Left forelimb (tissue), 1 donor: ENCODE measurements at places on chromosomes 2 and 18.
A peak's percentile ranks its signal among the peaks of the same experiment; 100 is the strongest.

GRCh38 chr2:68083346-68083745, 20.5 kb upstream of the C1D start:
- DNase-seq = no peak

GRCh38 chr2:157170299-157170698, 87.2 kb upstream of the GALNT5 start:
- DNase-seq = no peak

DNA sequence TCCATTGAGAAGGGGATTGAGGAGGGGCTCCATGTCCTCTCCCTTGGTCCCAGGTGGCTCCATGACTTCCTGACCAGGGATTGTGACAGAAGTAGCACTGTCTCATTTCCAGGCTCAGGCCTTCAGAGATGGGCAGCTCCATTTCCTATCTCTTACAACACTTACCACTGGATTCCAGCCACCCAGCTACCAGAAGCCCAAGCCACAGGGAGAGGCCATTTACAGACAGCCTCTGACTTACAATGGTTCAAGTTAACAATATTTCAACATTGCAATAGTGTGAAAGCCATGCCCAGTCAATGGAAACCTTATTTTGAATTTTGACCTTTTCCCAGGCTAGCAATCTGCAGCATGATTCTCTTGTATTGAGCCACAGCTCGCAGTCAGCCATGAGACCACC, 164.9 kb upstream of the AGAP1 start:
- no peak for DNase-seq

DNA sequence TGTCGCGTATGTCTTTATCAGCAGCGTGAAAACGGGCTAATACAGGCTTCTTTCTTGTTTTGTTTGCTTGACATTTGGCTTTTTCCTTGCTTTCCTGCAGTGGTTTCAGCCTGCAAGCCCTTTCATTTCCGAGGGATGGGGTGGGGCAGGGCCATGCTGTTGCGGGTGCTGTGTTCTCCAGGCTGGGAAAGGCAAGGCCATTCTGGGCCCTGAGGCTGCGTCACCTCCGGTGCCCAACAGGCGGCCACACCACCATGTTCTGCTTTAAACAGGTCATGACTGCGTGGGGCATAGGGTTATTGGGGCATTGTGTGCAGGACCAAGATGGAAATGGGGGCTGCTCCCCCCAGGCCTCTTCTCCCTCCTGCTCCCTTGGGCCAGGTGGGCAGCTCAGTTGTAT, 38.6 kb upstream of the PLB1 start:
- no peak for DNase-seq

DNA sequence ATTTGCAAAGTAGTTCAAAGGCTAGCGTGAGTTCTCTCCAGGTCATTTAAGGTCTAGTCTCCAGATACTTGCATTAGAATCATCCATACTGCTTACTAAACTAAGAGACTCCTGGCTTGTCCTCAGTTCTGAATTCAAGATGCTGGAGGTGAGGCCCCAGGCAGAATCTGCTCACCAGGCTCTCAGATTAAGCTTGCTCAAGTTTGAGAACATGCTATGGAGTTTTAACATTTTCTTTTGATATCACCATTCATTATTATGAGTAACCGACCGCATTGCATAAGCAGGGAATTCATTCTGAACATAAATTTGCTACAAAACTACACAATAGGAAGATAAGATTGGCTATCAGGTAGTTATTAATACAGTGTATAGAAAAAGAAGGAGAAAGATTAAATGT, 409.7 kb upstream of the FANCL start:
- no peak for DNase-seq

GRCh38 chr2:221415789-221416188, 156.3 kb downstream of the EPHA4 start:
- DNase-seq = no peak

DNA sequence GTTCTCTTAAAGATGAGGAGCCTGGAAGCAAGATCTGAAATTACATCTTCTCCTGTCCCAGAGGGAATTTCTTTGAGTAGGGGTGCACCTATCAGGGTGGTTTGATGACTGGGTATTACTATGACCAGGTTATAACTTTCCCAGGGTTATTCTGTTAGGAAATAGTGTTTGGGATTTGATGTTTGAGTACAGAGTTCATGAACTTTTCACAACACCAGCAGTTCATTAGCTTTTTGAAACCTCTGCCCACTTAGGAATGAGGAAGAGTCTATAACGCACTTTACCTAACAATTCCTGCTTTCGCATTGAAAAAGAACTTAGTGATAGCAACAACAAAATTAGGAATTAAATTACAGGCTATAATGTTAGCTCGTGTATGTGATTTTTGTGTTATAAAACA, 58.6 kb downstream of the ALMS1 start:
- DNase-seq = no peak

DNA sequence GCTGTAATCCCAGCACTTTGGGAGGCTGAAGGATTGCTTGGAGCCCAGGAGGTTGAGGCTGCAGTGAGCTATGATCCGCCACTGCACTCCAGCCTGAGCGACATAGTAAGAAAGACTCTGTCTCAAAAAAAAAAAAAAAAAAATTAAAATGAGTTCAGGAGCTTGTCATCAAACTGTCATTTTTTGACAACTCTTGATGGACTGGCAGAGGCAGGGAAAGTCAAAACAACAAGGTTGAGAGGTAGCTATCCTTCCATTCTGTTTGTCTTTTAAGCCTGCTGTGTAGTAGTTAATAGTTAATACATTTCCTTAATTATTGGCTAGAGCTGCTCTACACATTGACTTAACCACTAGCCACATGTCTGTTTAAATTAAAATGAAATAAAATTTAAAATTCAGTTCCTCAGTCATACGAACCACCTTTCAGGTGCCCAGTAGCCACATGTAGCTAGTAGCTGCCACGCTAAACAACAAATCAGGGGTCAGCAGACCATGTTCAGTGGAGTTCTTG, 22.7 kb downstream of the DPYSL5 start:
- DNase-seq = no peak

GRCh38 chr2:152620208-152620607, 97.1 kb downstream of the PRPF40A start:
- no peak for DNase-seq

- DNase-seq = no peak
These were observed 319.9 kb downstream of the DYSF start for GRCh38 chr2:71773218-71773617.

GRCh38 chr2:224946895-224947294, 95.4 kb downstream of the DOCK10 start:
- DNase-seq = no peak

- DNase-seq = no peak
These were observed 776.8 kb upstream of the ACVR2A start for GRCh38 chr2:147068071-147068470.

GRCh38 chr2:187034434-187034833, 185.5 kb upstream of the ZSWIM2 start:
- no peak for DNase-seq

- DNase-seq = no peak
These were observed 82.9 kb downstream of the MSH2 start for GRCh38 chr2:47485751-47486300.

GRCh38 chr2:236863729-236864126, 222.0 kb upstream of the COPS8 start:
- DNase-seq = no peak

- DNase-seq = no peak
These were observed 78.5 kb upstream of the STK17B start for GRCh38 chr2:196249860-196250259.

- no peak for DNase-seq
These were observed 11.2 kb downstream of the CFAP210 start for GRCh38 chr2:169683054-169683424.

DNA sequence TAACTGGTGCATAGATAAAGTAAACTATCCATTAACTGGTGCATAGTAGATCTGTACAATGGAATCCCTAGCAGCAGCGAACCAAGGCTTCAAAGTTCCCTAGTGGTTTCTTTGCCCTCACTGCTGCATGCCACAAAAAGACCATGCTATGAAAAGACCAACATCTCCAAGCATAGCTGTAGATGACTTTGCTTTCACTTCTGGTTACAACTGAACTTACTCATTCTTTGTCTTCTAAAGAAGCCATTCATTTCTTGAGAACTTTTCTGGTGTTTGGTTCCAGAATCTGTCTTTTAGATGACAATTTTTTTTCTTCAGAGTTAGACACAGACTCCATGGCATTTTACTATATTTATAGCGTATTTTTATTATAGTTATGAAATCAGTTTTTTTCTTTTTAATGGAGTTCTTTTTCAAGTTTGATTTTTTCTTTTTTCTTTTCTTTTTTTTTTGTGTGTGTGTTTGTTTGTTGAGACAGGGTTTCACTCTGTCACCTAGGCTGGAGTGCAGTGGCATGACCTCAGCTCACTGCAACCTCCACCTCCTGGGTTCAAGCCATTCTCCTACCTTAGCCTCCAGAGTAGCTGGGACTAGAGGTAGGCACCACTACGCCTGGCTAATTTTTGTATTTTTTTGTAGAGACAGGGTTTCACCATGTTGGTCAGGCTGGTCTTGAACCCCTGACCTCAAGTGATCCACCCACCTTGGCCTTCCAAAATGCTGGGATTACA, 63.6 kb downstream of the SLC35F5 start:
- DNase-seq = no peak

DNA sequence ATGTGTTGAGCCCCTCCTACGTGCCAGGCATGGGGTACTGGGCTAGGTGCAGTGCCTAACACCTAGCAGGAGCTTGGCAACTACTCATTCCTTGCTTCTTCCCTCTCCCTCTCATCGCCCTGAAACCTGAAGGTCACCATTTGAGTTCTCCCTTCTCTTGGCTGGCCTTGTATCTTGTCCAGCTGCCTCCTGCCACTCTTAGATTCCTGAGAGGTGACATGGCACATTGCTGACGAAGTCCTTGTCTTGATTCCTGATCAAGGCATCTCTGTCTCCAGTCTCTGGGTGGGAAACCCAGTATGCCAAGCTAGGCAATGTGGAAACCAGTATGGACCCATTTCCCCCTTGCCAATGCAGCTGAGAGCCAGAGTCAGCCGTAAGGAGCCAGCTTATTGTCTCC, 9.0 kb upstream of the EFR3B start:
- no peak for DNase-seq

GRCh38 chr2:156405586-156405985, 30.6 kb upstream of the GPD2 start:
- DNase-seq = no peak

DNA sequence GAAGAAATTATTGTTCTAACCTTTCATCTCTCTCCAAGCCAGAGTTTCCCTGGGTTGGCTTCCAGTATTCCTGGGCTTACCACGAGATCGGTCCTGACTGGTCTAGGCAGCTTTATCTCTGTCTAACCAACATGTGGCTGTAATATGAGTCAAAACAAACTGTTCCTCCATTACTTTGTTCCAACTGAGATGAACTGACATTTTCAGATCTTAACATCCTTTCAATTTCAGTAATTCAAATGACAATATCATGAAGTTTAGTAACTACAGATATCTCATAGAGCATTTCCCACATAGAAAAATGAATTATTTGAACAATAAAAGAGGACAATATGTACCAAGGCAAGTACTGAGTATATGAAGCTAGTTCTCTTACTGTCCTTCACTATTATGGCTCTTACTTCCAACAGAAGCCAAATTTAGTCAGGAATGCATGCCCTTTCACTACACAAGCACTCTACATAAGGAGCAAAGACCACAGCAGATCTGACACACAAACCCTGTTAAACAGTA, 15.5 kb downstream of the SLC25A12 start:
- DNase-seq = no peak

- no peak for DNase-seq
These were observed 168.5 kb downstream of the DPP4 start for GRCh38 chr2:161905389-161906046.

DNA sequence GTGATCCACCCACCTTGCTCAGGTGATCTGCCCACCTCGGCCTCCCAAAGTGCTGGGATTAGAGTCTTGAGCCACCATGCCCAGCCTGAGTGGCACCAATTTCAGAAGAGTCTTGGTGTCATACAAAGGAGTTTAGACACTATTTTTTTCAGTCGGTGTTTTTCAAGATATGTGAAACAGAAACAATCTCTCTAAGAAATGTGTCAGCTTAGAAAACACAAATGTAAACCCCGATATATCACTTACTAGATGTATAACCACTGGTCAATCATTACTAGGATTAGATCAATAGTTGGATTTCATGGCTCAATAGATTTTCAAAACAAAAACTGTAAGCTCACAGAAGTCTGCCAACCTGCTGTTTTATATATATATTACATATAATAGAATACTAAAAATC, 67.2 kb upstream of the FRZB start:
- no peak for DNase-seq

DNA sequence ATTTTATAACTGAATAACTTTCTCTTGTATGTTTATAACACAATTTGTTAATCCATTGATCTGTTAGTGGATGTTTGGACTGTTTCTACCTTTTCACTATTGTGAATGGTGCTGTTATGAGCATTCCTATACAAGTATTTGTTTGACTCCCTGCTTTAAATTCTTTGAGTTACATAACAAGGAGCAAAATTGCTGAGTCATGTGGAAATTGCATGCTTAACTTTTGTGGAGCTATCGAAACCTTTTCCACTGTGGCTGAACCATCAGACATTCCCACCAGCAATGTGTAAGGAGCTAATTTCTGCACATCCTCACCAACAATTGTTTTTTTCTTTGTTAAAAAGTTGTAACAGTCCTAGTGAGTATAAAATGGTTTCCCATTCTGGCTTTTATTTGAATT, 415.5 kb downstream of the CBLN2 start:
- no peak for DNase-seq

GRCh38 chr2:26298638-26299393, 47.1 kb upstream of the SELENOI start:
- DNase-seq = peak; percentile 74

GRCh38 chr2:19979932-19980331, 10.0 kb downstream of the WDR35 start:
- no peak for DNase-seq

GRCh38 chr2:119205001-119205706, 18.5 kb upstream of the STEAP3 start:
- DNase-seq = no peak

DNA sequence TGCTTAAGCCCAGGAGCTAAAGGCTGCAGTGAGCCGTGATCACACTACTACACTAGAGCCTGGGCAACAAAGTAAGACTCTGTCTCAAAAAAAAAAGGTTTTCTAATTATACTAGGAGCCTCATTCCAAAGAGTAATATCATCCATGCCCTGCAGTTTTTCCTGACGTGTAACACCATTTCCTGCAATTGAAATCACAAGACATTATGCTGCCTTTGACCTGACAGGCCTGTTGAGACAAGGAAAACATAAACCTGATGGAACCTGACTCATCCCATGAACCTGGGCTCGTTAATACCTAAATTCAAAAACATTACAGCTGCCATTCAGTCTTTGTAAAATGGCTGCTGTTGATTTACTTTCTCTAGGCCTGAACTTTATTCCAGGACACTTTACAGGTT, 58.7 kb upstream of the PEX13 start:
- DNase-seq = no peak

- no peak for DNase-seq
These were observed 157.9 kb downstream of the CD226 start for GRCh38 chr18:69789794-69790193.

DNA sequence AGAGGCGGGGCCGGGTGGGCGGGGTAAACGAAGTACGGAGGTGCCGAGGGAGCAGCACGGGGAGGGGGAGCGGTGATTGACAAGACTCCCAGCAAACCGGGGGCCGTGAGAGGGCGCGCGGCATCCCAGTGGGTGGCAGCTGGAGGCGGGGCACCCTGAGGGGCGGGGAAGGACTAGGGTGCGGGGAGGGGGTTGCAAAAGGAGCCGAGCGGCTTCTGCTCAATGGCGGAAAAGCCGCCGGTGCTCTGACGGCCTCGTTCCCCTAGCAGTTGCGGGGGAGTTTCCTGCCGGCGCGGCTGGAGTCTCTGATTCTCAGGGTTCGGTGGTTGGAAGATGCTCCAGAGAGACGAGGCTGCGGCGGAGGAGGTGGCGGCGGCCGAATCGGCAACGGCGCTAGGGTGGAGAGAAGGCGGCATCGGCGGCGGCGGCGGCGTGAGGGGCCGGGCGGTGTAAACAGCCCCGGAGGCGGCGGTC, at the start of gene PPM1B:
Gene PPM1B (plus strand): TSS at position 195 of the 474 bp plus-strand sequence. CDS start 32,325 bp downstream, outside the sequence.
- peak; percentile 100 for DNase-seq
